ENCODE measurements at places on chromosomes 7 and 10.
A peak's percentile ranks its signal among the peaks of the same experiment; 100 is the strongest.

GRCh38 chr10:83214136-83214535 lies 925.2 kb upstream of the GHITM start:
- DNase-seq, result no peak

- no peak for DNase-seq
These were observed 30.8 kb downstream of the TM9SF3 start for GRCh38 chr10:96556003-96556402.

- DNase-seq, result no peak
These were observed 119.5 kb downstream of the DOCK4 start for GRCh38 chr7:112086496-112087254.

DNA sequence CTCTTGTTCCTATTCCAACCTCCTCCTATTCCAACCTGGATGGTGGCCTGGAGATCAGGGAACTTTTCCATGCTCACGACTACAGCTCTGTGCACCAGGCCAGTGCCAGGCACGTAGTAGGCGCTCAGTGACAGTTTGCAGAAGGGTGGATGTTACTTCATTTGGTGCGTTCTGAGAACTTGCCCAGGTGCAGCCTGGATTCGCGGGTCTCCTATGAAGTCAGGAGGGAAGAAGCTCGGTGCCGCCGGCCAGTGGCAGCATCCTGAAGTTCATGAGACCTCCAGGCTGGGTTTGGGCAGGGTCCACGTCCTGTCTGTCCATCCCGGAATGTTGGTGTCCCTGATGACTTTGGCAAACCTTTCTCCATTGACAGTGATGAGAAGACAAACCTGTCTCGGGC lies 21.3 kb downstream of the LHPP start:
- no peak for DNase-seq

DNA sequence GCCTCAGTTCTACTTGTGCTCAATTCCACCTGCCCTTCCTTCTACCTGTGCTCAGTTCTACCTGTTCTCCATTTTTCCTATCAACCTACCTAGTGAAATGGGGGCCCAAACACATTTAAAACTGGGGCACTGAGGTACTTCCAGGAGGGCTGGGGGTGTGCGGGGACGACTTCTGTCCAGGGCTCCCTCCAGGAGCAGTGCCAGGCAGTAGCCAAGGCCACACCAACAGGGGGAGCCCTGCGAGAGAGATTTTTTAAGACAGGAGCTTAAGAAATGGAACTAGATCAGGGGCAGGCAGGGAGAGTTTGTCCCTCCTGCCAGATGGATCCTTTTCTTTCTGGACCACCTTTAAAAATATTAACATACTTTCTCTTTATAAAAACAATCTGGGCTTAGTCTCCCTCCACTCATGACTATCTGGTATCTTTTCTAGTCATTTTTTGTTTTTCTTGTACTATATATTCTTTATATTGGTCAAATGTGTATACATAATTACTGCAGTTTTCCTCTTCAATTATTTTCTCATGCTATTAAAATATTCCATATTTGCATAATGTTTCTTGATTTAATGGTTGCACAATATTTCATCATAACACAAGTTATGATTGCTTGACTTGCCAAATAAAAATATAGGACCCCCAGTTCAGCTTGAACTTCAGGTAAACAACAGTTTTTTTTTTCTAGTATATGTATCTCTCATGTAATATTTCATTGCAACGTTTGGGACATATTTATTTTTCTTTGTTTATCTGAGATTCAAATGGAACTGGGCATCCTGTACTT lies 47.3 kb upstream of the INSYN2A start:
- peak; percentile 54 for DNase-seq

GRCh38 chr7:25739143-25739542 lies 412.9 kb upstream of the NFE2L3 start:
- no peak for DNase-seq

GRCh38 chr7:1662767-1663166 lies 7.3 kb upstream of the ELFN1 start:
- DNase-seq, result peak; percentile 1

DNA sequence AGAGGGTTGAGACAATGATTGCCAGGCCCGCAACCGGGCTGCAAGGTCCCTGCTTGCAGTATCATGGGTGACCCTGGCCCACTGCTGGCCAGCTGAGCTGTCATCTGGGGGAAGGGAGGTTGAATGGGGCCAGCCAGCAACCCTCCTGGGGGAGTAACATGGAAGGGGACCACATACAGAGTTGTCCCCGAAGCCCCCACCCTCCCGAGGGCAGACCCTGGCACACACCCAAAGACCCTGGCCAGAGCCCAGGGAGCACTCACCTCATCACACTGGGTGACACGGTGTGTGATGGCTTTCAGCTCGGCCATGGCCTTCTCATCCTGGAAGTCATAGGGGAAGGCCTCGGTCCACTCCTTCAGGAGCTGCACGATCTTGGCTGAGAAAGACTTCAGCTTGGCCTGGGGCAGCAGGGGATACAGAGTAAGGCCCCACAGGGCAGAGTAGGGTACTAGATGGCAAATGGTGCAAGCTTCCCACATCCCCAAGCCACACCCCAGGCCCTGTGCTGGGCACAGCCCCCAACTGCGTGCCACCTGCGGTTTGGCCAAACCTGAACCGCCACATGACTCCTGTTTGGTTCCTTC lies 63.4 kb downstream of the CSGALNACT2 start:
- DNase-seq, result no peak

GRCh38 chr10:47008769-47009168 lies 97.5 kb downstream of the PTPN20 start:
- DNase-seq, result no peak

- no peak for DNase-seq
These were observed 57.1 kb downstream of the CHRM2 start for GRCh38 chr7:136925556-136925955.

DNA sequence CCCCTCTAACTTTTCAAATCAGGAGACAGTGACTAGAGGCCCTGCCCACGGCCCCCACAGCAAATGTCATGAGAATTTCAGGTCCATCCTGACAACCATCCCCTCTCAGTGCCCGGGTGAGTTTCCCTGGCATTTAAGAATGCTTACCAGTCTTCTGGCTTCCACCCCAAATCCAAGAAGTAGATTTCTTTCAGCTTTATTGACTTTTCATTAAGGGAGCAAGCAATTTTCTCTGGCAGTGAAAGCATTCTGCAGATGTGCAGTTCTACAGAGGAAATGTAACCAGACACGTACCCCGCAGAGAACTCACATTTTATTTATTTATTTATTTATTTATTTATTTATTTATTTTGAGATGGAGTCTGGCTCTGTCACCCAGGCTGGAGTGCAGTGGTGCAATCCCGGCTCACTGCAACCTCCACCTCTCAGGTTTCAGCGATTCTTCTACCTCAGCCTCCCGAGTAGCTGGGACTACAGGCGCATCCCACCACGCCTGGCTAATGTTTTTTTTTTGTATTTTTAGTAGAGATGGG lies 120.9 kb upstream of the KCTD7 start:
- DNase-seq, result no peak

DNA sequence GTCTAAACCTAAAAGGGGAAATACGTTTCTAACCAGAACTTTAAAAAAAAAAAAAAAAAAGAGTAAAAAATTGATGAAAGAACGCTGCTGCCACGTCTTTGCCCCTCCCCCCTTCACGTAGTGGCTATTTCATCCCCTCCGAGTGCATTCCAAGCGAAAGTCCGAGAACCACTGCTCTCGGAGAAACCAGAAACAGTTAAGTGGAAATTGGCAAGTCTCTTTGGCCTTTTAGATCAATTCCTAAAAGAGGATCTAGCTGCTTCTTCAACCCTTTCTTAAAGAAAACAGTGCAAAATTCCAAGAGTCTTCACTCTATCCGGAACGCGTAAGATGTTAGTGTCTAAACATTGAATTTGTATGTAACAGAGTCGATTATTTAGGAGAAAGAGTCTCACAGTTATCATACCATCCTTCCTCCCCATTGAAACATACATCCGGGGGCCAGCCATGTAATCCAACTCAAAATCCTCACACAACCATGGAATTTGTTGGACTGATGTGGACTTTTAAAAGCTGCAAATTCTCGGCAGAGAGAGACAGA lies 1.1 kb downstream of the P4HA1 start:
- DNase-seq, result peak; percentile 49

- DNase-seq, result peak; percentile 76
These were observed 1090.1 kb downstream of the KCNMA1 start for GRCh38 chr10:76547352-76547972.

- DNase-seq, result no peak
These were observed 5.3 kb downstream of the MCMBP start for GRCh38 chr10:119867317-119867716.

GRCh38 chr10:125774581-125775191 lies 935 bp downstream of the MMP21 start:
- DNase-seq, result no peak

GRCh38 chr10:119786117-119786769 lies 60.4 kb downstream of the INPP5F start:
- DNase-seq, result no peak

DNA sequence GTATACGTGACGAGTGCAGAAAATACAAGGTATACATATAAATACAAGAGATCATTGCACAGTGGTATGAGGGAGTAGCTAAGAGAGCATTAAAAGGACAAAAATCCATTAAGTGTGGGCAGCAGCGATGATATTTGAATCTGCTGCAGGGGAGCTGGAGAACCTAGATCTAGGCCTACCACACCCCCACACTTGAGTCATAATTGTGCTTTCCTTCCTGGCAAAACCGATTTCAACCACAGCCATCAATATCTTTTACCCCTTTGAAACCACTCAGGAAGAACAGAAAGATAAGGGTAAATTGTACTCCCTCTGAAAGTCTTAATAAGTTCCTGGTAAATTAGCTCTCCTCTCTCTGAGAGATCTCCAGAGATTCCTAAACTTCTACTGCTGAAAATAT lies 345.0 kb downstream of the SORCS1 start:
- no peak for DNase-seq

DNA sequence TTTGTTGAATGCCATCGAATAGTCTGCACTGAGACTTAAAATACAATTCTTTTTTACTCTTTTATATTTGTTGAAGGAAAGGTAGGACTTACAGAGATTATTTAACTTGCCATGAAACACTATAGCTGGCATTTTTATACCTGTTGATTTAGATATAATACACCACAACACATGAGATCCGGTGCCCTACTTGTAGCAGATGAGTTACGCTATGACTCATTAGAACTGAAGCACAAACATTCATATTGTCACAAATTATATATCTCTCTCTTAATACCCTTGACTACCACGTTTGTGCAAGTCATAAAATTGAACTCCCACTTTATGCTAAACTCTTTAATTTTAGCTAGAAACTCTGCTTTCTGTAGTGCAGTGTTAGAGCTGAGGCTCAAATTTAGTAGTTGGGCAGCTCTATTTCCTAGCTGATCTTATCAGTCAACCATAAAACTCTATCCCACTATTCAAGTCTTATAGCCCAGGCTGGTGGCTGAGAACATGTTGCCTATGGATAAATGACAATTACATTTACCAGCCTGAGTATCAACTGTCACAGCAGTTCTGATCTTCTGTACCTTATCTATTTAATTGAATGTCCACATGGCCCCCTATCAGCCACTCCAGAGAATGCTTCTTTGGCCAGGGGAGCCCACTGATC lies 137.4 kb upstream of the SEMA3D start:
- DNase-seq, result no peak

DNA sequence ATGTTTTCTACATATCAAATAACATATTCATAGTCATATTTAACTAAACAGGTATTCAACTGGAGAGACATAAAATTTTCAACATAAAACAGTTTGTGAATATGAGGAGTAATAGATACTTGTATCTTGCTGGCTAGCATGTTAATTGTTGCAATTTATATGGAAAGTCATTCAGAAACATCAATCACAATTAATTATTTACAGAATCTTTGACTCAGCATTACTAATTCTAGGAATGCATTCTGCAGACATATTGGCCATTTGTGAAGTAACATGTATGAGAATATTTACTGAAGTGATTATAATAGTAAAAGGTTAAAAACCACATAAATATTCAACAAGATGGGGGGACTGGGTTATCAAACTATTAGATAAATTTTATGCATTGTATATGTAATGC lies 203.7 kb downstream of the TSPAN12 start:
- DNase-seq, result no peak

GRCh38 chr7:29326864-29327263 lies 132.3 kb downstream of the CHN2 start:
- no peak for DNase-seq

DNA sequence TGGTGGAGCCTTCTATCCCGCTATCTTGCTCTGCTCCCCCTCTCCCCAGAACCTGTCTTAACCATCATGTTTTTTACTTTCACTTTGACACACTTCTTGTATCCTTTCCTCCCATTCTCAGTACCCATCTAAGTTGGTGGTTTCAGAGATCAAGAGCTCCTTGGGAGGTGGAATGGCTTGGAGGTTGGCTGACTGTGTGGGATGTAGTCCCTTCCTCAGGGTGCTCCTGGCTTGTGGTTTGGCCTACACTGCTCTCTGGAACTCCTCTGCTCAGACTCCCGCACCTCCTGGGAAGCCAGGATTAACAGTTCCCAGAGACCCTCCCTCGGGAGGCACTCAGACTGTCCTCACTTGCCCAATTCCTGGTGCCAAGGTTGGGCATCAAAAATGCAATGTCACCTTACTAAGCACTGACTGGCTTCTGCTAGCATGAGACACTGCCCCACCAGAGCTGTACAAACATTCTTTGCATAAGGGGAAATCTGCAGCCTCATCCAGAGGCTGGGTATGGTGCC lies 93.1 kb upstream of the NAMPT start:
- no peak for DNase-seq

DNA sequence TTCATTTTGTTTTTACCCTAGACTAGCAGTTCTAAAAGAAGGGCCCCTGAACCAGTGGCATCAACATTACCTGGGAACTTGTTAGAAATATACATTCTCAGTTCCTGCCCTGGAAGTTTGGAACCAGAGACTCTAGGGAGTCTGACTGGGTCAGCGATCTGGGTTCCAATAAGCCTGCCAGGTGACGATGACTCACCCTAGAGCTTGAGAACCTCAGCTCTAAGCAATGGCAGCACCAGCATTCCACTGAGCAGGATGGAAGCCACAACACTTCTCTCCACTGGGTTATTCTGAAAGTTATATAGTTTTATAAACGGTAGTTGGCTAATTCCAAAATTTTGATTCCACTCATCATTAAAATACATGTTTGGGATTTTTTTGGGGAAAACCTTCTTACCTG lies 97.0 kb upstream of the AMPH start:
- DNase-seq, result no peak

DNA sequence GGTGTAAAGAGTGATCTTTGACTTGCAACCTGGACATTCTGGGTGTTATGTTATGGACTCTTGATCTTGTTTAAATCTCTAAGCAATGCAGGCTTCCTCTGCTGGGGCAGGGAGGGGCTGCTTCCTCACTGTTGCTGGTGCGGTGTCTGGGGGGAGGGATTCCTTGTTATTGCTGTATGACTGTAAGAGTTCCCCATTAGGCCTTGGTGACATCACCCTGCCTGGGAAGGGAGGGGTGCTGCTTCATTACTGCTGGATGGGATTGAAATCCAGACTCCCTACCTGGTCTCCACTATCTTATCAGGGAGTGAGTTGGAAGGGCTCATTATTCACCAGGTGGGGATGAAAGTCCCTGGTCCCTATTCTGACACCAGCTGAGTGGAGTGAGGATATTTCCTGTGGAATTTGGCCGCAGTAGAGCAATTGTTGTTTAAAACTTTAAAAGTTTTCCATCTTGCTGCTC lies 8.8 kb downstream of the OGDH start:
- no peak for DNase-seq

All from activated CD4-positive, alpha-beta T cell treated with anti-CD3 and anti-CD28 coated beads for 48 hours (primary cell).